GM23248 (cell line): ENCODE measurements at places on chromosomes 1 and 21.

GRCh38 chr1:215926670-215927069 is 359.6 kb downstream of the KCTD3 start:
- H3K27me3 ChIP-seq = 0 out of 2 replicates have a peak, but pooled peaks cover 5% of the 10 kb centered on the region
- peaks cover 1% of the 10 kb centered on the region for H3K4me1 ChIP-seq
- no peaks in the 10 kb centered on the region for H3K36me3 ChIP-seq

DNA sequence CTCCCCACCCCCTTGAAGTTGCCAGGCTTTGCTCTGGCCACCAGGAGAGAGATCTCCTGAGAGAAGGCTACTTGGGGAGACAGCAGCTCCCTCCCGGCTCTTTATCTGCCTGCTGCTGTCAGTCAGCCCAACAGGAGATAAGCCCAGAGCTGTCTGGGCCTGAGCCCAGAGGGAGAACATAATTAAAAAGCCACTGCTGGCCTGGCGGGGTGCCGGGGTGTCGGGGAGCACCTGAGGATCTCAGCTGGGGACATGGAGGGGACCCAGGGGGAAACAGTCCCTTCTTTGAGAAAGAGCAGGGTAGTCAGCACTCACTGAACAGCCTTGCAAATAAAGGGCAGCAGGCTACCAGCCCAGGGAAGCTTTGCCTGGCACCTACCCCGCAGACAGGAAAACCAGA is 17.9 kb downstream of the VWA5B1 start:
- no peak overlapping the region for H3K4me3 ChIP-seq
- no peak for DNase-seq
- H3K4me1 ChIP-seq = no peaks in the 10 kb centered on the region
- H3K36me3 ChIP-seq = no peaks in the 10 kb centered on the region

GRCh38 chr1:105101261-105101660 is 1351.6 kb downstream of the AMY1C start:
- no peaks in the 10 kb centered on the region for H3K36me3 ChIP-seq
- H3K27ac ChIP-seq = no peak overlapping the region
- no peak overlapping the region for H3K4me3 ChIP-seq
- no peak for DNase-seq
- H3K27me3 ChIP-seq = no peaks in the 10 kb centered on the region
- H3K4me1 ChIP-seq = no peaks in the 10 kb centered on the region

GRCh38 chr1:59375321-59376220 is 78.7 kb downstream of the FGGY start:
- no peaks in the 10 kb centered on the region for H3K27me3 ChIP-seq
- H3K27ac ChIP-seq = peak overlapping the region; percentile 83
- peaks cover 22% of the 10 kb centered on the region for H3K4me1 ChIP-seq
- DNase-seq = peak; percentile 99
- H3K36me3 ChIP-seq = no peaks in the 10 kb centered on the region
- H3K4me3 ChIP-seq = peak overlapping the region; percentile 27; the same call in 1 of the 2 replicates

DNA sequence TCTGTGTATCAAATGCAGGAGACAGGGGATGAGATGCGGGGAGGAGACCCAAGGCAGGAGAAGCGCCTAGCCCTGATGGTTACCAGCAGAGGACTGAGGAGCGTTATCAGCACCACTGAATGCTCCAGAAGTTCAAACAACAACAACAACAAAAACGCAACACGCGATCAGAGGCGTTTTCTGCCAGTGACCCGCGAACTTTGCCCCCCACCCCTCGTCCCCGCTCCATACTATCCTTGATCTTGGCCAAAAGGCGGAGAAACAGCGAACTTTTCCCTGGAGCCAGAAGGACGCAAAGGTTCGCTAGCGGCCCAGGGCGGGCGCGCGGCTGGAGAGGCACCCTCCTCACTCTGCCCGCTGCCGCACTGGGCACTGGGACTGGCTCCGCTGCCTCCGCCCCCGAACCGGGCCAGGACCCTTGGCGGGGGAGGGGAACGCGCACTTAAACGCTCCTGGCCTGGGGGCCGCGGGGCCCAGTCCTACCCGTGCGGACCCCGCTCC is 699 bp downstream of the ECHDC2 start:
- H3K27ac ChIP-seq = no peak overlapping the region
- no peaks in the 10 kb centered on the region for H3K27me3 ChIP-seq
- peak; percentile 60 for DNase-seq
- H3K4me1 ChIP-seq = no peaks in the 10 kb centered on the region

GRCh38 chr1:201880928-201881571 is 7.6 kb upstream of the SHISA4 start:
- peaks cover 32% of the 10 kb centered on the region for H3K4me1 ChIP-seq
- no peak overlapping the region for H3K4me3 ChIP-seq
- H3K36me3 ChIP-seq = no peaks in the 10 kb centered on the region
- H3K27me3 ChIP-seq = no peaks in the 10 kb centered on the region
- no peak for DNase-seq

DNA sequence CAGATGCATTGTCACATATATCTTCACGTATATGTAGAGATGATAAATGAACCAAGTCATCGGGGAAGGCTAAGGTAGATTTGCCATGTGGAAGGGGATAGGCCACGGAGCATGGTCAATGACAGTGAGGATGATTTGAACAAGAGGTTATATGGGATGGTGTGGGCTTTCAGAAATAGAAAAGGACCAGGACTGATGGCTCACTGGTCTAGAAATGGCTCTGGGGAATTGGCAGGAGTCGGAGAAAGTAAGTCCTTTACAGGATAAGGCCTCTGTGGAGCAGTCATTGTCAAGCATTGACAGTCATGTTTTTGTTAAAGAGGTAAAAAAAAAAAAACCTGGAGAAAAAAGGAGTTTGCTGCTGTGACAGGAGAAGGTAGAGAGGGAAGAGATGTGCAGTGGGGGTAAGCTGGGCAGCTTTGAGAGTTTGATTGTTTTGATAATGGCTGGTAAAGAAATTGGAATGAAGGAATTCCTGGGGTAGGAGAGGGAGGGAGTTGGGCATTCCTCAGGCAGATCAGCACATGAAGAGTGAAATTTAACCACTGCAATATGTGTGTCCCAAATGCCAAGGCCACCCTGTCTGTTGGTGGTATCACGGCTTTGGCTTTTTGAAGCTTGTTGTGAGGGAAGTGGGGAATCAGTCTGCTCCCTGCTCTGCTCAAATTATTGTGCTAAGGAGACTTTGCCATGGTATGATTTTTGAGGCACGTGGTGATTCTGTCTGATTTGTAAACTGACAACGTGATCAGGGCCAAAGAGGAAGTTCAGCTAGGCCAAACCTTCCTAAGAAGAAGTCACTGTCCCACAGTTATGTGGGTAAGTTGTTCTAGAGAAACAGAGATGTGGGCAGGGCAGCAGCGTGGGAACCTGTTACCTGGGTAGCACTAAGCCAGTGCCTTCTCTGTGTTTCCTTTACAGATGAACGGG is 26.0 kb downstream of the MACF1 start:
- no peak overlapping the region; the same call in 1 of the 2 replicates for H3K27ac ChIP-seq
- peak; percentile 26 for DNase-seq
- H3K27me3 ChIP-seq = no peaks in the 10 kb centered on the region
- H3K4me3 ChIP-seq = no peak overlapping the region

- H3K4me3 ChIP-seq = no peak overlapping the region
- H3K4me1 ChIP-seq = peaks cover 52% of the 10 kb centered on the region
- no peaks in the 10 kb centered on the region for H3K36me3 ChIP-seq
- peak; percentile 55 for DNase-seq
- no peaks in the 10 kb centered on the region for H3K27me3 ChIP-seq
- H3K27ac ChIP-seq = peak overlapping the region; percentile 42
Observed at GRCh38 chr1:39196244-39197215, 8.0 kb upstream of the MACF1 start.

DNA sequence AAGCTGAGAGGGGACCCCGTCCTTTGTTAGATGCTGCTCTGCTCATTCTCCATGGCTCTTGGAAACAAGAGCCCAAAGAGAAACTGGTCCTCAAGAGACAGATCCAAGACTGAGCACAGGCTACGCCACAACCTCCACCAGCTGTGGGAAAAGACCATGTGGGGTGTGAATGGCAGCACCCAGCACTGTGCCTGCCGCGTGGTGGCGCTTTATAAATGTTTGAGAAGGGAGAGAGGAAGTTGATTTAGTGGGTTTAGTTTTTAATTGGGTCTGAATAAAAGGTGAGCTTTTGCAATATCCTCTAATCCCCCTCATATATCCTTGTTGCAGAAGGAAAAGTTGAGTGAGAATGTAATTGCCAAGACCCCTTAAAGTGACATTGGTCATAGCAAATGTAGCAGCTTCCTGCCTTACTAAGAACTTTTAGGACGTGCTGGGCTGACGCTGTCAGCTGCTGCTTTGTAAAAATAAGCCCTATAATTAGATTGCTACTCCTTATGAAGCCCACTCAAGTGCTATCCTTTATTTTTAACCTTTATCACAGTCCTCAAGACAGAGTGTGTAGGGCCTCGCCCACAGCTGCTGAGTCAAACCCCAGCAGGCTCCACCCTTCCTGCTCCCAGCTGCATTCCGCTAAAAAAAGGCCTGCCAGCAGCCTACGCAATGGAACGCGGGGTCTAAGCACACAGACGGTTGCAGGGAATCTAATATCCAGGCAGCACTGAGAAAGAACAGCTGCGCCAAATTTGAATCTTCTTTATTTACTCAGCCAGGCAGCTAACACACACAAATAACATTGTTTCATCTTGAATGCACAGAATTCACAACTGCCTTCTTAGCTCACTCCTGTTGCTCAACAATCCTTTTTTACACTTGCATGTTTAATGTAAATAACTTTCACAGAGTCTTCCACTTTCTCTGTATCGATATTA is 47.4 kb upstream of the PRDX6 start:
- peak overlapping the region; percentile 70 for H3K4me3 ChIP-seq
- H3K36me3 ChIP-seq = no peaks in the 10 kb centered on the region
- H3K4me1 ChIP-seq = peaks cover 28% of the 10 kb centered on the region
- no peaks in the 10 kb centered on the region for H3K27me3 ChIP-seq

DNA sequence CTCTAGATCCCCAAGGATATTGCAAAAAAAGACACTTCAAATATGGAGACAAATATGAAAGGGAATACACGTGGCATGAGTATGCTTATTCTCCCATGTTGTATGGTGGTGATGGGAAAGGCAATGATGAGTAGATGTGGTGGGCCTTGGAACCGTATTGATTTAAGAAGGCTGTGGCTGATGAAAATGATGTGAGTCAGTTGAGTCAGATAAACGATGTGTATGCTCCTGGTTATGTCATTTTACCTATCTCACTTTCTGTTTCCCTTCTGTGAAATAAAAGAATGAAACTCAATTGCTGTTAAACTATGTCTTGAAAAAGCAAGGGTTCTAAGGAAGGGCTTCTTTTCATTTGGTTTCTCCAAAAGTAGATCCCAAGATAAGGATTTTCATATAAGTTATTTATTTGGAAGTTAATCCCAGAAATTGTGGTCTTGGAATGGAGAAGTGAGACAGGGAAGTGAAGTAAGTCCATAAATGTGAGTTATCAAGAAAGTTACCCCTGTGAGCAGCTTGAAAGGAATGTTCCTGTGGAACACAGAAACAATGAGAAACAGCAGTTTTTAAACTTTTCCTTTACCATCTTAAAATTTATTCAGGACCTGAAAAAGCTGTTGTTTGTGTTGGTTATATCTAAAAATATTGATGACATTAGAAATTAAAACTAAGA is 292.0 kb downstream of the DUSP10 start:
- peaks cover 16% of the 10 kb centered on the region for H3K4me1 ChIP-seq
- no peaks in the 10 kb centered on the region for H3K36me3 ChIP-seq
- H3K27ac ChIP-seq = peak overlapping the region; percentile 53
- H3K27me3 ChIP-seq = no peaks in the 10 kb centered on the region
- H3K4me3 ChIP-seq = peak overlapping the region; percentile 41

DNA sequence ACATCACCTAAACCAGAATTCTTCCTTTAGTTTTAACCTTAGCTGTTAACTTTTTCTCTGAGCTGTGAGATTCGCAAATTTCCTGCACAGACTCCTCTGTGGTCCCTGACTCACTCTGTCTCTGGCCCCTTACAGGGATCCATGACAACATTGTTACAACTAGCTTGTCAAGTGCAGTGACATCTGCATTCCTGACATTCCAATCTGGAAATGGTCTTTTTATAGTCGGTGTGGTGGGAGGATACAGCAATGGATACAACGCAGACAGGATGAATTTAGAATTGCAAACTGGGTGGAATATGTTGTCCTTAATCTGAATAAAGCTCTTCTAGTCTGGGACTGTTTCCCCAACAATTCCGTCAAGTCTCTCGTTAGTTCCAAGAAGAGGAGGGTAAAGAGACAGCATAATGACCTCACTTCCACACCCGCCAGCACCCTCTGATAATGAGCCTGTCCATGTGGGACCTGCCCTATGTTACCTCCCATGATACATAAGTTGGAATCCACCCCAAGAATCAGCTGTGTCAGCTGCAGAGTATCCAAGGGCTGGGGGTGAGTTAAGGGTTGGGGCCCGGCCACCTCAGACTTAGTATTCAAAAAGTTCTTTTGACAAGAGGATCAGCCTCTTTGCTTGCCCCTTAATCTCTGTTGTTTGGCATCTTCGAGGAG is 49.4 kb downstream of the ILDR2 start:
- peak; percentile 26 for DNase-seq
- no peak overlapping the region for H3K27ac ChIP-seq
- no peaks in the 10 kb centered on the region for H3K36me3 ChIP-seq
- H3K27me3 ChIP-seq = peaks cover 34% of the 10 kb centered on the region
- no peaks in the 10 kb centered on the region for H3K4me1 ChIP-seq

GRCh38 chr1:180528868-180529470 is 26.6 kb upstream of the ACBD6 start:
- no peak overlapping the region for H3K4me3 ChIP-seq
- no peaks in the 10 kb centered on the region for H3K27me3 ChIP-seq
- DNase-seq = no peak
- H3K27ac ChIP-seq = no peak overlapping the region
- H3K36me3 ChIP-seq = no peaks in the 10 kb centered on the region

GRCh38 chr1:31931593-31932225 is 6.5 kb downstream of the PTP4A2 start:
- no peaks in the 10 kb centered on the region for H3K27me3 ChIP-seq
- peaks cover 82% of the 10 kb centered on the region for H3K4me1 ChIP-seq
- peak; percentile 88 for DNase-seq
- H3K36me3 ChIP-seq = no peaks in the 10 kb centered on the region
- peak overlapping the region; percentile 51 for H3K27ac ChIP-seq

GRCh38 chr1:150409504-150410362 is 45.8 kb downstream of the RPRD2 start:
- H3K4me1 ChIP-seq = peaks cover 12% of the 10 kb centered on the region
- no peak overlapping the region for H3K4me3 ChIP-seq
- no peaks in the 10 kb centered on the region for H3K36me3 ChIP-seq
- no peak overlapping the region; the same call in 1 of the 2 replicates for H3K27ac ChIP-seq
- H3K27me3 ChIP-seq = no peaks in the 10 kb centered on the region
- no peak for DNase-seq

GRCh38 chr1:10306435-10306834 is 92.4 kb upstream of the PGD start:
- no peak overlapping the region for H3K4me3 ChIP-seq
- peaks cover 8% of the 10 kb centered on the region; the same call in 1 of the 2 replicates for H3K4me1 ChIP-seq
- no peak overlapping the region for H3K27ac ChIP-seq
- H3K27me3 ChIP-seq = no peaks in the 10 kb centered on the region
- peaks cover 39% of the 10 kb centered on the region for H3K36me3 ChIP-seq

- H3K27ac ChIP-seq = no peak overlapping the region
- DNase-seq = no peak
Observed at GRCh38 chr1:247247568-247247967, 8.3 kb upstream of the VN1R5 start.

GRCh38 chr1:84282780-84283333 is 18.7 kb upstream of the SAMD13 start:
- H3K36me3 ChIP-seq = no peaks in the 10 kb centered on the region
- H3K4me1 ChIP-seq = peaks cover 9% of the 10 kb centered on the region; the same call in 1 of the 2 replicates
- H3K27ac ChIP-seq = no peak overlapping the region
- DNase-seq = no peak
- no peak overlapping the region for H3K4me3 ChIP-seq
- no peaks in the 10 kb centered on the region for H3K27me3 ChIP-seq
